ENCODE measurements at places on chromosomes 11 and 22.

DNA sequence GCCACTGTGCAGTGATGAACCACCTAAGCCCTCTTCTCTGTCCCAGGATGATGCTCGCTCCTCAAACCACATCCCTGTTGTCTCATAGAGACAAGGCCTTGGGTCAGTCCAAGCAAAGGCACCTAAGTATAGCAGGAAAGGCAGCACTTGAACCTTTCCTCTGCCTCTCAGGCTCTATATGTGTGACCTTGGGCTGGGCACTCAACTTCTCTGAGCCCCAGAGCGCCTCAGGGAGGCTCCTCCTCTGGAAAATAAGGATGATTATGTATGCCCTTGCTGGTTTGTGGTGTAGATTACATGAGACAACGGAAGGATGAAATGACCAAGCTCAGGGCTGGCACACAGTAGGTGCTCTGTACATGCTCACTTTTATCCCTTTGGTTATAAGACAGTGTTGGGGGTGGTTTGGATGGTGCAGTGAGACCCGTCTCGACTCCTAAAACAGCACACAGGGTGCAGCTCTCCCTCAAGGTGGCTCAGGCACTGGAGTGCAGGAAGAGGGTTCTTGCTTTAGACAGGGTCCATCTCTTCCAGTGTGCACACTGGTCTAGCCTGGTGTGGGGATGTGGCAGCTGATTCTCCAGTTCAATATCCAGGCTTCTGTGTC, 40.2 kb upstream of the ACCSL start:
- no peak for DNase-seq

DNA sequence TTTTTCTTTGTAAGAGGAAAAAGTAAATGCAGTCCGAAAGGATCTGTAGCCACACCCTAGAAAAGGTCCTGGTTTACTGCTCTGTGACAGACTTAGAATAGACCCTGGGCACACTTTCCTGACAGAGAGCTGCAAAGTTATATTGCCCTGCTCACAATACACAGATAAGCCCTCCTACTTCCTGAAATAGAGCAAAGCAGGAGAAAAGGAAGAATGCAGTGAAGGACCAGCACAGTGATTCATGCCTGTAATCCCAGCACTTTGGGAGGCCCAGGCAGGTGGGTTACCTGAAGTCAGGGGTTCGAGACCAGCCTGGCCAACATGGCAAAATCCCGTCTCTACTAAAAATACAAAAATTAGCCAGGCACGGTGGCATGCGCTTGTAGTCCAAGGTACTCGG, 2.2 kb downstream of the CYB561A3 start:
- no peak for DNase-seq

- peak; percentile 10 for DNase-seq
Observed at GRCh38 chr11:74669211-74670160, 61.7 kb downstream of the CHRDL2 start.

DNA sequence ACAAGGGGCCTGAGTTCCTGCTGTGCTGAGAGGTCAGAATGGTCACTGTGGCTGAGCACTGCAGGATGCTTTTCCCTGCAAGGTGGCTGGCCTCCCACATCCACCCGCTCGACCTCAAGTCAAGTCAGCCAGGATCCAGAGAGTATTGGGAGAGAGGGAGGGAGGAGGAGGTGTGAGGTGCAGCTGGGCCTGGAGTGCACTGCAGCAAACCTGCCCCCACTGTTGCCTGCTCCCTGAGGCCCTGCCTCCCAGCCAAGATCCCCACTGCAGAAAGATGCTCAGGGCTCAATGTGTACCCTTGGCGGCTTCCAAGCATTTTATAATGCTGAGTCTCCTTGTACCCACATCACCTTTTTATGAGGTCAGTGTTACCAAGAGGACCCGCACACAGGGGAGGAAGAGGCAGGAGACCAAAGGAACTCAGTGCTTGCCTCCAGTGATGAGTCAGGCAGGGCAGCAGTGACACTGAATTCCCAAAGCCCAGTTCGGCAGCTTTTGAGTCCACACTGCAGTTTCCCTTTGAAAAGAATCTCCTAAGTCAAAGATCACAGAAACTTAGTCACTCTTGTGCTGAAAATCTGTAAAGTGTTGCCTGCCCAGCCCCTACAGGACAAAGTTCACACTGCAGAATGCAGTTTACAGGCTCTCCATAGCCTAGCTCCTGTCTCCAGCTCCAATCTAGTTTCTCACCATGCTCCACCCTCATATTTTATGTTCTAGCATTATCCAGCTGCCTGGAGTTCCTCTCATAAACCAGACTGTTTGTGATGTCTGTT, 3.1 kb downstream of the ENDOD1 start:
- peak; percentile 33 for DNase-seq

GRCh38 chr11:71282581-71283351, 30.4 kb upstream of the SHANK2 start:
- DNase-seq = no peak

DNA sequence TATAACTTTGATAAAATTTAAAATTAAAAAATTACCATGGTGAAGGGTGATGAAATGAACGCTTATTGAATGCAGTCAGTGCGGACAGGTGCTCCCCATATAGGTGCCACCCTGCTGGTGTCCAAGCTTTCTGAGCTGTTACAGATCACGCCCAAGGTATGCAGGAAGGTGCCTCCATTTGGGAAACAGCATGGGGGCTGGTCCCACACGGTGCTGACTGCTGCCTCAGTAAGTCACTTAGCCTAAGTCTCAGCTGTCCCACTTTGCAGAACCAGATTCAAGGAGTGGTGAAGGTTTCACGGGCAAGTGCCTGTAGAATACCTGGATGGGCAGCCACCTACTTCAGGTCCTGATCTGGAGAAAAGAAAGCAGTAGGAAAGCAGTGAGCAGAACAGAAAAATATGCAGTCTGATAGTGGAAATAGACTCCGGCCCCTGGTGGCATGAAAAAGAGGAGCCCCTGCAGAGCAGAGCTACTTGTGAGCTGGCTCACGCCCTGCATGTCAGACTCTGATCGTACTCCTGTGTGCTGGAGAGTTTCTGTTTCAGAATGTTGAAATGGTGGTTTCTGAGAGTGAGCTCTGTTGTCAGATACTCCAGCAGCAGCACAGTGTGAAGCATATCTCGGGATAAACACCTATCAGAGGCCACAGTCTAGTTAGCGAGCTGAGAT, 33.2 kb downstream of the ADORA2A start:
- DNase-seq = peak; percentile 51

All from GM10248 (cell line).